ENCODE measurements at places on chromosomes 12 and 14.

DNA sequence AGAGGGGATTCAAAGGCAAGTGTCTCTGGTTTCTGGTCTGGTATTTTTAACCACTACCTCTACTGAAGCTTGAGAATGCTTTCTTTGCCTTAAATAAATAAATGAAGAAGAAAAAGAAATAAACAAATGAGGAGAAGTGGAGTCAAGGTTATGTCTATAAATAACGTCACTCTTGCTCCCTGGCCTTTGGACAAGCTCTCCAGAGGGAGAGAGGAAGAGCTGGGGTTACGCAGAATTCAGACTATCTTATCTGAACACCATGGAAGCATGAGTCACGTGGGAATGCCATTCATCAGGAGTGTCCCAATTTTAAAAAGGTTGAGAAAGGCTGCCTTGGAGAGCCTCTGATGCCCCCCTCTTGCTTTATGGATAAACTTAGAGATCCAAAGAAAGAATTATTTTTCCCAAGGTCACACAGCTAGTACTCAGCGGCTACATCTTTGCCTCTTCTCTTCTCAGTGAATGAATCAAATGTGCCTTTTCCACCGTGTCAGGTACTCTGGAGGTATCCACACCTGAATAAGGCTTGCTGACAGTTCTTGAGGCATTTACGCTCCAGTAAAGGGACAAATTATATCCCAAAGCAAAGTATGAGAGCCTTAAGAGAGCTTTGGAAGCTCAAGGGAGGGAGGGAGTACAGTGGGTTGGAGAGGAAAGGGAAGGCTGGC is 12.9 kb upstream of the MSI1 start:
- DNase-seq, result no peak

GRCh38 chr14:100529561-100530031 is 57.6 kb downstream of the BEGAIN start:
- no peak for DNase-seq

- DNase-seq, result no peak
Measured at GRCh38 chr14:52111583-52111982, 42.7 kb upstream of the NID2 start.

DNA sequence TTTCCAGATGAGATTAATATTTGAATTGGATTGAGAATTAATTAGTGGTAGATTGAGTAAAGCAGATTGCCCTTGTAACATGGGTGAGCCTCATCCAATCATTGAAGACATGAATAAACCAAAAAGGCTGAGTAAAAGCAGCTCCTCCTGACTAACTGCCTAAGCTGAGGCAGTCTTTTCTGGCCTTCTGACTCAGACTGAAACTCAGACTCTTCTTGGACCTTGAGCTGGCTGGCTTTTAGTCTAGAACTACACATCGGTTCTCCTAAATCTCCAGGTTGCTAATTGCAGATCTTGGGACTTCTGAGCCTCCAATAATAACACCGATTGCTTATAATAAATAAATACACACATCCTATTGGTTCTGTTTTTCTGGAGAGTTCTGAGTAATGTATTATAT is 24.0 kb downstream of the FKBP11 start:
- no peak for DNase-seq

GRCh38 chr12:12088761-12089160 is 18.0 kb downstream of the BCL2L14 start:
- no peak for DNase-seq

DNA sequence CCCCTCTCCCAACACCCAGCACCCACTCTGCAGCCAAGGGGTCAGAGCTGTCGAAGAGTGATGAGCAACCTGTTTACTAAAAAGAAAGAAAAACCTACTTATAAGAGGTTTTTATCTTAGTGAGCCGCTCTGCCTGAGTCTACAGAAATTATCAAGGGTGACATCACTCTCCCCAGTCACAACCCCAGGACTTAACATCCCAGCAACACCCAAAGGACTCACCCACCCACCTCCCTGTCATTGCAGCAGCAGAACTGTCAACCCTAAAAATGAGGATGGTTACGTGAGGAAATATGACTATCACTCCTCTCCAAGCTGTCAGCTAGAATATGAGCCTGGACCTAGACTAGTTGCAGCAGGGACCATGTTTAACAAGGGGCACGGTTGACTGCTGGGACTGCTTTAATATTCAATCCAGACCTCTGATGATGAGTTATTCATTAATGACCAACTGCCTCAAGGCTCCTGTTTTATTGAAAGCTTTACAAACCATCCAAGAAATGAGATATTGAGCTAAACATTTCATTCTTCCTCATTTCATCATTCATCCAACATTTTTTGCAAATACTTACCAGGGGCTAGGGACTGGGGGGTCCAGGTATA is 53.9 kb upstream of the FICD start:
- no peak for DNase-seq

GRCh38 chr12:48028541-48029431 is 24.5 kb upstream of the COL2A1 start:
- DNase-seq, result no peak

GRCh38 chr12:80643961-80644360 is 63.5 kb upstream of the MYF6 start:
- DNase-seq, result no peak

DNA sequence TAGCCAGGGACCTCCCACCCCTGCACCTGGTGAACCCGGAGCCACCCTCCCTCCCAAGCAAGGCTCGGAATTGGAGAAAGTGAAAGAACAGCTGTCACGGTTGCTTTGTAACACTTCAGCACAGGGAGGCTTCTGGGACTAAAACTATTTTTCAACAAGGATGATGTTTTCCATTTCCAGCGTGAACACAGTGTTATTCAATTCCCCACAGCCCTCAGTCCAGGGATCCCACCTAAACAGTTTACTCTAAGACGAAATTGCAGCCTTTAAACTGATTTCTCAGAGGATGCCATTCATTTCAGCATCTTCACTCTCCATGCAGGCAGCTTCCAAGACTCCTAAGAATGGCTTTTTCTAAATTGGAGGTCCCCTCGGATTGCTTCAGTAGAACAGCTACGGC is 229.2 kb downstream of the SLC15A4 start:
- DNase-seq, result no peak

DNA sequence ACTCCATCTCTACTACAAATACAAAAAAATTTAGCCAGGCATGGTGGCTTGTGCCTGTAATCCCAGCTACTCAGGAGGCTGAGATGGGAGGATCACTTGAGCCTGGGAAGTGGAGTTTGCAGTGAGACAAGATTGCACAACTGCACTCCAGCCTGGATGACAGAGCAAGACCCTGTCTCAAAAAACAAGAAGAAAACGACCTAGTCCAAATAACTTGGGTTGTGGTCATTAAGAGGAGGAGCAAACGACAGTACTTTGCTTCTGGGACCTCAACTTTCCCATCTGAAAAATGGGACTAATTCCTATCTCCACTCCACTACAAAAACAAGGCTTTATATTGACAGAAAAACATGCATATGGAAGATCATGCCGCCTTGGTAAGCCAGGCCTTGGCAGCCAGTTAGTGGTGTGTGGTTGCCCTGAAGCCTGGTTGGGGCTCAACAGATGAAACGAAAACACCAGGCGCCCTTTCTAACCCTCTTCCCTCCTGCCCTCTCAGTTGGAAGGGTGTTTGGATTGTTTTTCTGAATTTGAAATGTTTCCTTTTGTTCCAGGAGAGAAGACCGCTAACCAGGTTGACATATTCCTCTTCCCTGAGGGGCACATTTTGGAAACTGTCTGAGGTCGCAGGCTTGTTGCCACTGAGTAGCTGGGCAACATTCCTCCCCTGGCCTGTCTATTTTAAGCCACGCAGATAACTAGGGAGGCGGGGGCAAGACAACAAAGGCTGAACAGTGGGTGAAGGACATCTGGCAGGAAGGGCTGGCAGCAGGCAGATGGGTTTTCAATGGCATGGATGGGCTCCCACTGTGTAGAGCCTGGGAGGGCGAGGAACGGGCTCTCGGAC is 13.7 kb upstream of the VPS37B start:
- DNase-seq, result no peak

DNA sequence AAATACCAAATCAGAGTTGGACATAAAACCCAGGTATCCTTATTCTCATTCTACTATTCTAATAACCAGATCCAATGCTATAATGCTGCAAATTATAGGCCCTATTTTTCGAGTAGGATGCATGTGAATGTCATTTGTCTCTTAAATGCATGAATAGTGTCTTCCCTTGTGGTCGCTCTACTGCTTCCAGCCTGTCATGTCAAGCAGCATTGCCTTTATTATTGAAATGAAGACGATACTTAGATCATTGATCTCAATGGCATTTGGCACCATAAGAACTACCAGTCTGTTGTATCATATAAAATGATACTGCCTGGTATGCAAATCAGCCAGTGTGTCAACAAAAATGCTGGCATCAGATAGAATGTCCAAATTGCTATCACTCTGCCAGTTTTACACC is 649.1 kb downstream of the DIO2 start:
- no peak for DNase-seq

DNA sequence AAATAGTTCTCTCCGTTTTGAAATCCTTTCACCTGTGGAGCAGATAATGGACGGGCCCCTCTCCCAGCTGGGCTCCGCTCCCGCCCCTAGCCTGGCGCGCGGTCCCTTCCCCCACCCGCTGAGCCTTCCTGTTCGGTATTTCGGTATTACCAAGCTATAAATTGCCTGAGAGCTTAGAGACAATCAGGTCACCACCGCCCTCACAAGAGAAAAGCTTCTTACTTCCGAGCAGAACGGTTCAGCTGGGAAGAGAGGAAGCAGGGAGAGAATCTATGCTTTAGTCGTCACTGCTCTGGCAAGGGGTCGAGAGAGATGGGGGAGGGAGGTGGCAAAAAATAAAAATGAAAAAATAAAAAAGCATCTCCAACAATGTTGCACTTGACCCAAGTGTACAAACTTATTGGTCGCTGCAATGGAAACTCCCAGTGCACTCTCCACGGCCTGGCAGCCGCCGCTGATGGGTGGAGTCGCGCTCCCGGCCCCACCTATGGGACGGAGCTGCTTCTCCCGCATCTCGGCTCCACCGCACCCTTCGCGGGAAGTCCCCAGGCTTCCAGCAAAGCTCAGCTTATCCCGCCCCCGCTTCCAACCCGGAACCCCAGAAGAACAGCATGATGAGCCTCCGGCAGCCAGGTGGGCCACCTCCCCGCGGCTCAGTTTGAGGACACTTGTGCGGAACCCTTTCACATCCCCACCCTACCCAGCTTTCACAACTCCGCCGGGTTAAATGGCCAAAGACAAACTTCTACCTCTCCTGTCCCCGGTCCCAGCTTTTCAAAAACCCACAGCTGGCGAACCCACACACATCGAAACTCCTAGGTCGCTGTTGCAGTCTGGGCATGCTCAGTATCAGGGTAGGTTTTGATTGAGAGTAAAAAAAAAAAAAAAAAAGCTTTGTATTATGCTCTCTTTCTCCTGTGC is 832 bp upstream of the SYT1 start:
- DNase-seq, result no peak

DNA sequence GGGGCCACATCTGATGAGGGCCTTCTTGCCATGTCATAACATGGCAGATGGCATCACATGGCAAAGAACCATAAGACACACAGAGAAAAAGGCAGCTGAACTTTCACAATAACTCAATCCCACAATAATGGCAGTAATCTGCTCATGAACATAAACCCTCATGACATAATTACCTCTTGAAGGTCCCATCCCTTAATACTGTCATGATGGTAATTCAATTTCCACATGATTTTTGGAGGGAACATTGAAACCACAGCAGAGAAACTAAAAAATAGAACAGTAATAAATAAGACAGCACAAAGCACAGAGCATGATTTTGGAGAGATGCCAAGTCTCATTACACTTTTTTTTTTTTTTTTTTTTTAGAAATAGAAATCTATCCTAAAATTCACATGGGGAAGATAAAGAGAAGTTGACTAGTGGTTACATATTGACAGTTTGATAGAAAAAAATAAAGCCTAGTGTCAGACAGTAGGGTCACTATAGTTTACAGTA is 61.8 kb upstream of the ATF7IP start:
- DNase-seq, result no peak

DNA sequence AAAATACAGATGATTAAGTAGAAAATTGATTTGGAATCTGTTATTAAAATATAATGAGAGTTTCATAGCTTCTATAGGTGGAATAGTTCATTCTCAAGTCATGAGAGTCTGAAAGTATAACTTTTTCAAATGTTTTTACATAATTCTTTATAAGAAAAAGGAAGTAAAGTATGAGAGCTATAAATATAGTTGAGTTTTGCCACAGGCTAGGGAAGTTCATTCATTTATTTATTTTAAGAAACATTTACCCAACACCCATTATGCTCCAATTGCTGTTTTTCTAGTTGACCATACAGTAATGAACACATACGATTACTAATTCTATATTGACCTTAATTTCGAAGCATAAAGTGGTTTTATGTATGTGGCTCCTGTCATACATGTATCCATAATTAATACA is 24.8 kb downstream of the LRRIQ1 start:
- DNase-seq, result no peak

DNA sequence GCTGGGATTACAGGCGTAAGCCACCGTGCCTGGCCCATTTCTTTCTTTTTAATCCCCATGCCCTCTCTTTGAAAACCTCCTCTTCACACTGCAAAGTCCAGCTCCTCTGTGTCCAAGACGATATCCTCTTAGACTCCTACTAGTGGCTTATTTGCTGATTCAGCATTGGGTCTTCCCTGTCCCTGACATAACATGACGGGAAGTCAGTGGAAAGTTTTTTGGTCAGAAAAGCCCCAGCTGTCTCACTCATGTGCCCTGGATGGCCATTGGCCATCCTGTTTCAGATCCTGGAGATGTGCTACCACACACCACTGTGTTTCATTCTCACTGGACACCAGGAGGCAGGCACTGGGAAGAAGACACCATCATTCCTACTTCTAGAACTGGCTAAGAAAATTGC is 102.6 kb upstream of the MED13L start:
- no peak for DNase-seq

GRCh38 chr14:44404599-44404998 is 102.5 kb downstream of the FSCB start:
- no peak for DNase-seq

DNA sequence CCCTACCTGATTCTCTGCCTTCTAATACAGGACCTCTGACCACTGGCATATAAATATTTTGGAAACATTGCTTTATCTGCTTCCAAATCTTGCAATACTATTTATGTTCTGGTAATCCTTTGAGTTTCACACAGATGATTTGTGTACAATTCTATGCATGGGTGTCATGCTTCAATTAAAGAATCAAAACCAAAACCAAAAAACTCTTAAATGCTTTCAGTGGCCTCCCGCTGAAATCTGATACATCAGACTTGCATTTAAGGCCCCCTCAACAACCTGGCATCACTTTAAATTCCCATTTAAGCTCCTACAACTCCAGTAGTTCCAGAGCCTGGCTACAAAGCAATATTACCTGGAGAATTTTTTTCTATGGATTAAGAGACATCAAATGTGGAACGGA is 221.7 kb upstream of the NAV3 start:
- no peak for DNase-seq

GRCh38 chr12:72286526-72286925 is 14.4 kb downstream of the TRHDE start:
- DNase-seq, result no peak
